ENCODE measurements at places on chromosomes 11 and 22.

- no peak for DNase-seq
Measured at GRCh38 chr11:42913731-42914130, 398.1 kb upstream of the API5 start.

GRCh38 chr11:12792018-12792417 lies 117.8 kb downstream of the TEAD1 start:
- no peak for DNase-seq

GRCh38 chr11:68508425-68508824 lies 47.9 kb downstream of the PPP6R3 start:
- no peak for DNase-seq

DNA sequence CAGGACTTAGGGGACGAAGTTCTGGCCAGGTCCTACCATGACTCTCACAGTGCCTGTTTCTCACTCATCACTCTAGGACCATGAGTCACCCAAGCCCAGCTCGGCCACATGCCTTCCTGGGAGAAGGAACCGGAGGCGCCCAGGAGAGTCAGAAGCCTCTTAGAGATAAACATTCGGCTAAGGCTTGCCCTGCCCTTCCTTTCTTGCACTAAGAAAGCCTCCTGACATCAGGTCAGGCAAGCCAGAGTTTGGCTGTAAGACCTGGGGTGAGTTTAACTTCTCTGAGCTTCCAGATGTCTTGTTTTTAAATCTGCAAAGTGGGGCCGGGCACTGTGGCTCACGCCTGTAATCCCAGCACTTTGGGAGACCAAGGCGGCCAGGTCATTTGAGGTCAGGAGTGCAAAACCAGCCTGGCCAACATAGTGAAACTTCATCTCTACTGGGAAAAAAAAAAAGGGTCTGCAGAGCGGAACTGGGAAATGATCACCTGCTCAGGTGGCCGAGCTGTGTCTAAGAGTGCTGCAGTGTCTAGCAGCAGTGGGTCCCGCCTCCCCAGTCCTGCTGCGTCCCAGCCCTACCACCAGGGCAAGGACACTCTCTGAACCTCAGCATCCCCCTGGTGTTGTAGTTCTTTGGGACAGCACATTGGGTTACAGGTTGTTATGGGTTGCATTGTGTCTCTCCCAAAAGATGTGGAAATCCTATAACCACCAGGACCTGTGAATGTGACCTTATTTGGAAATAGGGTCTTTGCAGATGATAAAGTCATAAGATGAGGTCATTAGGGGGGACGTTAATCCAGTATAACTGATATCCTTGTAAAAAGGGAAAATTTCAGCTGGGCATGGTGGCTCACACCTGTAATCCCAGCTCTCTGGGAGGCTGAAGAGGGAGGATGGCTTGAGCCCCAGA lies 1.8 kb upstream of the CARS1 start:
- DNase-seq, result no peak

- no peak for DNase-seq
Measured at GRCh38 chr11:17267576-17267975, 9.0 kb upstream of the NUCB2 start.

DNA sequence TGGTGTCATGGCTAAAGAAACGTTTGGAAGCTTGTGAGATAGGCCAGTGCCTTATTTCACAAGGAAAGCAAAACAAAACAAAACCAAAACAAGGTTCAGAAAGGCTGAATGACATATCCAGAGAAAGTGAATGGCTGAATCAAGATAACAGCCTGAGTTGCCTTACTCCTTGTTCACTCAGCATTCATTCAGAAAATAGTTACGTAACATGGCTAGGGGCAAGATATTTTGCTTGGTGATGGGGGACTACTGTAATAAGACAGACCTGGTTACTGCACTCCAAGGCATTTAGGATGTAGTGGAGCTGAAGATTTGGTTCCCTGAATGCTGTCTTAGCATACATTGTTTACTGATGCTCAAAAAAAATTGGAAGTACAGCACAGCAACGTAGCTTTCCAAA lies 47.7 kb downstream of the C11orf91 start:
- no peak for DNase-seq

GRCh38 chr11:63961608-63962412 lies 12.6 kb upstream of the COX8A start:
- peak; percentile 20 for DNase-seq
